Activated gamma-delta T cell treated with anti-CD3 and anti-CD28 coated beads, Interleukin-2, amount 50 U/mL, for 16 hours (primary cell): ENCODE measurements at places on chromosomes 3 and 15.

- no peak for DNase-seq
Observed at GRCh38 chr3:94862703-94863102, 799.8 kb downstream of the NSUN3 start.

DNA sequence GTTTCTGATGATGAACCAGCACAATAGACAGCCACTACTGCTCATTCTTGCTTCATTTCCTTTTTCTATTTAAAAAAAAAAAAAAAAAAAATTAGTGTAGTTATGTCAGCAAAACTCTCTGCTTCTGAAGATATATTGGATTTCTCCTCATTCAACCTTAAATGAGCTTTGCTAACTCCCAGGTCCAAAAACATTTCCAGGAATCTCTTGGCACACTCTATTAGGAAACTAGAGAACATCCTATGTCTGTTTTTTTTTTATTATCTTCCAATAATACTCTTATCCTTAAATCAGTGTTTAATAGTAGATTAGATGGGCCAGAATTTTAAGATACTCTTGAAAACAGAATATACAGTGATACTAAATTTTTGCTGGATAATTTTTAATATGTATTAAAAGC lies 398.0 kb downstream of the NAALADL2 start:
- no peak for DNase-seq

DNA sequence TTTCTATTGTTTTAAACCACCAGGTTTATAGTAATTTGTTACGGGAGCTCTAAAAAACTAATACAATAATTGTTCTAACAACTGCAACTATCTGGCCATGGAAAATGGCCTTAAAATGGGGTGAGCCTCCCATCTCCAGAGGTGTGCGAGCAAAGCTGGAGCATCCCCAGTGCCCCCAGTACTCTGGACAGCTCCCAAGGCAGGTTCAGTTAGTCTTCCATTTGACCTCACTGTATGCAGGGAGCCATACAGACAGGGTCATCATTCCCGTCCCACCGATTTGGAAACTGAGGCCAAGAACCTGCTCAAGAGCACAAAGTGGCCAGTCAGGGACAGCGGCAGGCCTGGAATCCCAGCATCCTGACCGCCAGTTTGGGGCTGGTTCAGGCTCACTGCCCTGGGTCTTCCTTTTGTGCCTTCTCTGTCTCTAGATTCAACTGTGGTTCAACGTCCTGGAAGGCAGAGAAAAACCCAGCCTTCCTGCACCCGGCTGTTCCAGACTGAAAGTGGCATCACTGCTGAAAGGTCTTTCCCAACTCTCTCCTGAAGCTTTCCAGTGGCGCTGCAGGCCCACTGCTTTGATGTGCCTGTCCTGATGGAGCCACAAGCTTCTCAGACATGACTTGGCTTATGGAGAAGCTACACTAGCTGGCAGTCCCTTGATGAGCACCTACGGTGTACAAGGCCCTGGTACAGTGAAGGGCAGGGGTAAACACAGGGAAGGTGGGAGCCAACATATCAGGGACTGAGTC lies 76.6 kb upstream of the LINGO1 start:
- no peak for DNase-seq

- DNase-seq, result no peak
Observed at GRCh38 chr15:74426404-74427281, 7.1 kb downstream of the SEMA7A start.

- DNase-seq, result no peak
Observed at GRCh38 chr3:81955878-81956277, 194.4 kb upstream of the GBE1 start.

DNA sequence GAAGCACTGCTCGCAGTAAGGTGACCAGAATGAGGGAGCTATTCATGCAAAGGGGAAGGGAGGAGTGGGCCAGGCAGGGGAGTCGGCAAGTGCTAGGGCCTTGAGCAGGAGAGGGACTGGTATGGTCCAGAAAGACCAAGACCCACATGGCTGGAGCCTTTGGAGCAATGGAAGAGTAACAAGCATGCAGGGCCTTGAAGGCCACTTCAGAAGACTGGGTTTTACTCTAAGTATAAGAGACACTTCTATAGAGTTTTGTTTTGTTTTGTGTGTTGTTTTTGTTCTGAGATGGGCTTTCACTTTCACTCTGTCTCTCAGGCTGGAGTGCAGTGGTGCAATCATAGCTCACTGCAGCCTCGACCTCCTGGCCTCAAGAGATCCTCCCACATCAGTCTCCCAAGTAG lies 42.0 kb downstream of the BFSP2 start:
- no peak for DNase-seq

DNA sequence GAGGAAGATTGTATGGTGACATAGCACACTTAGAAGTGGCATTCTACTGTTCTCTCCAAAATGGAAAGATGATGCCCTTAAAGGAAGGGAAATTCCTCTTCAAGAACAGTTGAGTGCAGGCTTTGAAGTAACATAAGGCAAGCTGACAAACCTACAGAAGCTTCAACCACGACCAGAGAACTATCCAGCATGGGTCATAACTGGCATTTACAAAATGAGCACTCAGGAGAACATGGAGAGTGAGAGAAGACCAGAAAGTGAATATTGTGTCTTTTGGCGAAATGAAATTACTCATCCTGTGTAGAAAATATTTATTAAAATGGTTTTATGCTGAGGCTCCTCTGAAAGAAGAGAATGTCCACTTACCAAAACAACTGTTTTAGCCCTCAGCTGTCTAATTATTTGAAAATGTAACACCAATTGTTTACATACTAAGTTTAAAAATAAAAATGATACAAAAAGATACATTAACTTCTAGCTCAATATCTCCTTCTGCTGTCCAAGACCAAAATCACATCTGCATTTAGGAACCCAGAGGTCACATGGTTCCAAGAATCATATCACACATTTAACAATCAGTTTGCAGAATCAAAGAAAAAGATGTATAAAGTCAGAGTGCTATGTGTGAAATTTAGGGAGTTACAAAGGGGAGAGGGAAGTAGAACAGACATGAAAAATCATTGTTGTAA lies 216.9 kb downstream of the ATP8B4 start:
- DNase-seq, result no peak

- no peak for DNase-seq
Observed at GRCh38 chr15:51075364-51075763, 19.3 kb downstream of the TNFAIP8L3 start.

DNA sequence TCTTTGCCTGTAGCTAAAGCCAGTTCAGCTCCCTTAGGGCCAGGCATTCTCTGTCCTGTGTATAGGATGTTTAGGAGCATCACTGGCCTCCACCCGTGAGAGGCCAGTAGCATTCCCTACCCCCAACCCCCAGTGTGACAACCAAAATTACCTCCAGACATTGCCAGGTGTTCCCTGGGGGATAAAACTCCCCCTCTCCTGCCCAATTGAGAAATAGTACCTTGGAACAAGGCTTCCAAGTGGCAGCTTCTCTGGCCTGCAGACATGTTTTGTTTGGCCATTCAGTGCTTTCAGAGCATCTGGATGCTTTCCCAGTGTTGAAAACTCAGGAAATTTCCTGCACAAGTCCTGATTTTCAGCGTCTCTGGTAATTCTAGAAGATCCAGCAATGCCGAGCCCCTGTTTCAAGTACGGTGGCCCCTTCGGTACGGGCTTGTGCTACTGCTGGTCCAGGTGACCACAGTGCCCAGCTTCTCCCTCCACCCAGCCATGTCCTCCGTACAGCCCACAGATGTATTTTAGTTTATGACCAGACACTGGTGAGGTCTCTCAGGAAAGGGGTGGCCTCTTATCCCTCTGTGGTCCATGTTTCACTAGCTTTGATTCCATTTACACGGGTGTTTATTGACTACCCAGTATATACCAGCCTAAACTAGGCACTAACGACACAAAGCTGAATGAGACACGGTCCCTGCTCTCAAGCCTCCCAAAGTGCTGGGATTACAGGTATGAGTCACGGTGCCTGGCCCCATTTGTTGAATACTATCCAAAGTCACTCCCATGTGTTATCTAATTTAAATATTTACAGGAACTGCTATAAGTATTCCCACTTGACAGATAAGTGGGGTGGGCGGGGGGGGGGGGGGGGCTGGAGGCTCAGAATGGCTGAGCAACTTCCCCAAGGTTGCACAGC lies 125.4 kb upstream of the RAD18 start:
- DNase-seq, result no peak

DNA sequence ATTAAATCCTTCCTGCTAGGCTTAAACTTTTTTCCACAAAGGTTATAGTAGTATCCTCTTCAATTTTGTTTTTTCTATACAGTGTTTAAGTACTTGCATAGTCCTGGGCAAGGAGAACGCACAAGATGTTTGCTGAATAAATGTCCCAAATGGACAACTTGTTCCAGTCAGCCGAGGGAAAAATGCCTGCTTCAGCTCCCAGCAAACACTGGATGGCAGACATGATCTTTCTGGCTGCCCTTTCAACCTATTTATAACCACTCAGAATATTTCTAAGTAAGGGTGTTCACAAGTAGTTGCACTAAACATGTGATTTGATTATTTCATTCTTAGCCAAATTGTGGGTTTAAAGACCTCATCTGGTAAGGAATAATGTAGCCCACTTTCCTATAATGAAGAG lies 29.8 kb downstream of the GNB4 start:
- DNase-seq, result no peak

DNA sequence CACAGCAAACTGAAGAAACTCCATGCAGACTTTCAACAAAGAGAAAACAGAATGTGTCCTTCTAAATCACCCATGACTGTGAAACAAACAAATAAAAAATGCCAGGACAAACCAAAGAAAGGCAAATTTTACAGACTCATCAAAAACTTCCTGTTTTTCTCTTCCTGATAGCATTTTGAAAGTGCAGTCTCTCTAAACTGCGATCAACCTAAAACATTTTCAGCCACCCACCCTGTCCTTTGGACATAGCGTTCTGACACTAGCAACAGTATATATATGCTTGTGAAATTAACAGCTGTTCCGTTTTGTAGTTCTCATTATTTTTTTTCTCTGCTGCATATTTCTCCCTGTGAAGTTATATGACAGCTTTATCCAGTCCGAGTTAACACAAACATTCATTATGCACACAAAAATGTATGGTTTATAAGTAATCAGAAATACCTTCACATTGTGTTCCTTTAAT lies 151.7 kb downstream of the FBN1 start:
- no peak for DNase-seq

- no peak for DNase-seq
Observed at GRCh38 chr3:159798951-159799350, 189.7 kb upstream of the IL12A start.

DNA sequence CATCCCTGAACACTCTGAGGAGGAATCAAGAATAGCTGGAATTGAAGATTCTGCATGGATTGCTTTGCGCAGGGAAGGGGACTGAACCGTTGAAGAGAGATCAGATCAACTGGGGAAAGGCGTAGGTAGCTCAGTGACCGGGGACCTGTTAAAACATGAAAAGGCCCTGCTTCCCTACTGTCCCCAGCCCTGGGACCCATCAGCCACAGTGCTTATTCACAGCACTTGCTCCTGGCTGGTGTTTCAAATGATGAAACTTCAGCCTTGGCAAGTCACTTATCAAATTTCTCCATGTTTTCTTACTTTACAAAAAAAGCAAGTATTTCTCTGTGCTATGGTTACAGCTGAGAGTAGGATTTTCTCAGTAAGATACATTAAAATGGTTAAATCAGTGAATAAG lies 199.3 kb downstream of the MEIS2 start:
- DNase-seq, result no peak

- DNase-seq, result no peak
Observed at GRCh38 chr3:64578062-64578770, 109.6 kb downstream of the ADAMTS9 start.

GRCh38 chr3:116601206-116601605 lies 108.4 kb upstream of the TUSC7 start:
- DNase-seq, result no peak

DNA sequence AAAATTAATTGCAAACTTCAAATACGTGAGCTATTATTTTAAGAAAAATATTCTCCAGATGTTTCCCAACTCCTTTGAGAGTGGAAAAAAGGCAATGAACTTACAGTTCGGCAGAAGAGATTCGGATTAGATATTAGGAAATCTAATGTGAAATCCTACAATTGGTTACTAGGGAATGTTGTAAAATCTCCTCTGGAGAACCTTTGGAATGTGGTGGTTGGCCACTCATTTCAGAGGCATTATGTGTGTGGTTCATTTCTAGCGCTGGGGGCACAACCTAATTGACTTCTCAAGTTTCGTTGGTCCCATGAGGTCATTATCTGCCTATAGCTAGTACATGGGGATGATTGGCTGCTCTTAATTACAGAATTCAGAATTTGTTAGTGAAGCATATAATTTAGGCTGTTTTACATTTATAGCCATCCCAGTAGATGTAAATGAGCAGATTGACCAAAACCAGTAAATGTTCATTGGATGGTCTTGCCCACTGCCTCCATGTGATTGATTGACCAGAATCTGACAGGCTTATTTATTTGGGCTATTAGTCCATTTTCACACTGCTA lies 34.6 kb upstream of the CMSS1 start:
- no peak for DNase-seq

DNA sequence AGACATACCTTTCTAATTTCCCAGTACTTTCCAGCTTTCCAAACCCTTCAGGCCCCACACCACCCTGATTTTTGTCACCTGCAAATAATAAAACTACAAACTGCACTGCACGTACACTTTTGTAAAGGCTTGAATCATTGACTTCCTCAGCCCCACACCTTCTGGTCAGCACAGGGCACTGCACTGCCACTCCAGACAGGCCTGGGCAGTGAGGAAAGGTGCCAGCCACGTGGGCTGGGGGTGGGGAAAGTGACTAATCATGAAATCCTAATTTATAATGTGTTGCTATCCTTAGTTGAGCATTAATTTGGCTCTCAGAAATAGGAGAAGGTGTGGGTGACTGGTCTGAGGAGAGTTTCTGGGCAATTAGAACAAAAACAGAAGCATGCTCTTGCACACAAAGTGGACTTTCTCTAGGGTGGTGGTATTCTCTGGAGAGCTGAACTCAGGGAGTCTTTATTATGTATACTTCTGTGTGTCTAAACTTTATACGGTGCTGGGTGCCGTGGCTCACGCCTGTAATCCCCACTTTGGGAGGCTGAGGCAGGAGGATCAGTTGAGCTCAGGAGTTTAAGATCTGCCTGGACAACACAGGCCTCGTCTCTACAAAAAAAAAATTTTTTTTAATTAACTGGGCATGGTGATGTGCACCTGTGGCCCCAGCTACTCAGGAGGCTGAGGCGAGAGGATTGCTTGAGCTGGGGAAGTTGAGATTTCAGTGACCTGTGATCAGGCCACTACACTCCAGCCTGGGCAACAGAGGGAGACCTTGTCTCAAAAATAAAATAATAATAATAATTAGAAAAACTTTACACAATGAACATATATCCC lies 58.2 kb upstream of the FLNB start:
- no peak for DNase-seq

GRCh38 chr3:4476496-4476895 lies 9.4 kb upstream of the SUMF1 start:
- DNase-seq, result no peak
